IPS-NIHi11 (cell line): ENCODE measurements at places on chromosomes 13 and 19.

GRCh38 chr19:8371011-8371804 lies 7.3 kb downstream of the ANGPTL4 start:
- DNase-seq: no peak

- peak; percentile 38 for DNase-seq
Observed at GRCh38 chr19:29535214-29535831, 9.5 kb downstream of the VSTM2B start.

GRCh38 chr19:6739390-6739882 lies at the start of gene TRIP10:
Gene TRIP10, plus strand, starts transcription at chr19:6739680. Its CDS starts 82 bp downstream, at chr19:6739762.
- DNase-seq: peak; percentile 84

GRCh38 chr19:46927106-46927505 lies 66.3 kb downstream of the ARHGAP35 start:
- no peak for DNase-seq

DNA sequence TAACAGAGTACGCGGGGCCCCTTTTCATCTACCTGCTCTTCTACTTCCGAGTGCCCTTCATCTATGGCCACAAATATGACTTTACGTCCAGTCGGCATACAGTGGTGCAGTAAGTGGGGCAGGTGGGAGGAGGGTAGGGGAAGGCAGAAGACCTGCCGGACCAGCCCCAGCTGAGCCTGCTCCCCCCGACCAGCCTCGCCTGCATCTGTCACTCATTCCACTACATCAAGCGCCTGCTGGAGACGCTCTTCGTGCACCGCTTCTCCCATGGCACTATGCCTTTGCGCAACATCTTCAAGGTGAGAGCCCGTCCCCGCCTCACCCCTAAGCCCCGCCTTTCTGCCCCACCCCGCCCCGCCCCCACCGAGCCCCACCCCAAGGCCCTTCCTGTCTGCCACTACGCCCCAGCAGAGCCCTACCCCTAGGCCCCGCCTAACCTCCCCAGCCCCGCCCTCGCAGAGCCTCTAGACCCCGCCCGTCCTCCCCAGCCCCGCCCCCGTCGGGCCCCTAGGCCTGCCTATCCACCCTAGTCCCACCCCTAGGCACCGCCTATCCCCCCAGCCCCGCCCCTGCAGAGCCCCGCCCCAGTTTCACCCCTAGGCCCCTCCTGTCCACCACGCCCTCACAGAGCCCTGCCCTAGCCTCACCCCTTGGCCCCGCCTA lies 7.7 kb downstream of the NDUFB7 start:
- peak; percentile 93 for DNase-seq

GRCh38 chr13:73943137-73943964 lies 190.9 kb downstream of the KLF12 start:
- no peak for DNase-seq

DNA sequence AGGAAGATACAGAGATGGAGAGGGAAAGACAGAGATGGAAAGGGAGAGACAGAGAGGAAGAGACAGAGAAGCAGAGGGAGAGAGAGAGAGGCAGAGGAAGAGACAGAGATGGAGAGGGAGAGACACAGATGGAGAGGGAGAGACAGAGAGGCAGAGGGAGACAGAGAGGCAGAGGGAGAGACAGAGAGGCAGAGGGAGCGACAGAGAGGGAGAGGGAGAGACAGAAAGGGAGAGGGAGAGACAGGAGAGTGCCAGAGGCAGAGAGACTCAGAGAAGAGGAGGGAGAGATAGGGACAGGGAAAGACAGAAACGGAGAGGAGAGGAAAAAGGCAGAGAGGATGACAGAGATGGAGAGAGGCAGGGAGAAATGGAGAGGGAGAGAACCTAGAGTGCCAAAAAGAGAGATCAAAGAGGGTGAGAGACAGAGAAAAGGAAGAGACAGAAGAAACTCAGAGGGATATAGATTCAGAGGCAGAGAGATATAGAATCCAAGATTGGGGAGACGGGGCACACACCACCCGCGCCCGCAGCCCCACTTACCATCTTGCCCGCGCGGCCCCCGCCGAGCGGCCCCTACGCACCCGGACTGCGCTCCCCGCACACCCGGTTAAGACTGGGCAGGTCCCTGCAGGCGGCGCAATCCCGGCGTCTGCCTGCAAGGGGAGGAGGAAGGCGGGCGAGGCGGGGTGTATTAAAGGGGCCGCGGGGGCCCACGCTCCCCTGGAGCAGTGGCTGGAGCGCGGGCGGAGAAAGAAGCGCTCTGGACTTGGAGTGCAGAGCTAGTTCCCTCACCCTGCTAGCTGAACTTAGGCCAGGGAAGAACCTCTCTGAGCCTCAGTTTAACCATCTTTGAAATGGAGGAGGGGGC lies 10.7 kb downstream of the TM6SF2 start:
- peak; percentile 81 for DNase-seq

DNA sequence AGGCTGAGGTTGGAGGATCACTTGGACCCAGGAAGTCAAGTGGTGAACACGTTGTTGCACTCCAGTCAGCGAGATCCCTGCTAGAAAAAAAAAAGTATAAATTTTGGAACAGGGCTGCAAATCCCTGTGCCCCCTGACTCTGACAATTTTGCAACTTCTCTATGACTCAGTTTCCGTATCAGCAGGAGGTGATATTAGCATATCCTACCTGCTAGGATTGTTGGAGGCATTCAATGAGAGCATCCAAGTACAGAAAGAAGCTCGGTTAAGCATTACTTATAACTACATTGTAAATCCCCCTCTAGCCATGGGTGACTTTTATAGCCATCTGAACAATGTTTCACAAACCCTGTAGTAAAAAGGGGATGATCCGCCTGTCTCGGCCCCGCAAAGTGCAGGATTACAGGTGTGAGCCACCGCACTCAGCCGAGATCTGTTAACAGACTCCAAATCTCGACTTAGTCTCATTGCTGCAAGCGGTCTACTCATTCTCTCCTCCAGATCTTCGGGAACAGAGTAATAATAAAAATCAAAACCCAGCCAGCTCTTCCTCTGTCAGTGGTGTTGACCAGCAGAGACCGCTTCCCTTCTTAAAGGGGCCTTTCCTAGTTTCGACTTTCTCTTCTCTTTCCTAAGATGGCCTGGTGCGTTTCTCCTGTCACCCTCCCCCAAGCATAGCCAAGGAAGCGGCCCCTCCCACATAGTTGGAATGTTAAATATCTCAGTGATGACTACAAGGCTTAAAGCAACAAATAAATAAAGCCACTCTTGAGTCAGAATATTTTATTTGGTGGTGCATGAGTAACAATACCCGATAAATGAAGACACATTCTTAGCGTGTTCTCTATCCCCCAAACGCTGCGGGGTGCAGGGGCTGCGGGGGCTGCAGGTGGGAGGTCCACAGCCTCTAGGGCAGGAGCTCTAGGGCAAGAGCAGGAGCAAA lies 10.3 kb upstream of the BICRA start:
- DNase-seq: peak; percentile 84

DNA sequence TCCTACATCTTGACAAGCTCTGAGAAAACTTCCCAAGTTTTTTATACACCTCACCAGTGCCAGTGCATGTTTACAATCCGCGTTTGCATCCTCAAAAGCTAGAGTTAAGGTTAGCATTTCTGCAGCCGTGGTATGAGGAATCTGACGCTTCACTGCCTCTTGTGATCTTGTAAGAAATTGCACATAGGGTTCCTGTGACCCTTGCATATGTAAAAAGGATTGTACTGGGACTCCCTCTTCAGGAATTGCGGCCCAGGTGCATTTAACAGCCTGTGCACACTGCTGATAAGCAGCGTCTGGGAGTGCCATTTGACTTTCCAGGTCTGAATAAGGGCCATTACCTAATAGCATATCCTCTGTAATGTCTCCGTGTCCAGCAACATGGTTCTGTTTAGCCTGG lies 15.3 kb downstream of the FPR3 start:
- DNase-seq: no peak

DNA sequence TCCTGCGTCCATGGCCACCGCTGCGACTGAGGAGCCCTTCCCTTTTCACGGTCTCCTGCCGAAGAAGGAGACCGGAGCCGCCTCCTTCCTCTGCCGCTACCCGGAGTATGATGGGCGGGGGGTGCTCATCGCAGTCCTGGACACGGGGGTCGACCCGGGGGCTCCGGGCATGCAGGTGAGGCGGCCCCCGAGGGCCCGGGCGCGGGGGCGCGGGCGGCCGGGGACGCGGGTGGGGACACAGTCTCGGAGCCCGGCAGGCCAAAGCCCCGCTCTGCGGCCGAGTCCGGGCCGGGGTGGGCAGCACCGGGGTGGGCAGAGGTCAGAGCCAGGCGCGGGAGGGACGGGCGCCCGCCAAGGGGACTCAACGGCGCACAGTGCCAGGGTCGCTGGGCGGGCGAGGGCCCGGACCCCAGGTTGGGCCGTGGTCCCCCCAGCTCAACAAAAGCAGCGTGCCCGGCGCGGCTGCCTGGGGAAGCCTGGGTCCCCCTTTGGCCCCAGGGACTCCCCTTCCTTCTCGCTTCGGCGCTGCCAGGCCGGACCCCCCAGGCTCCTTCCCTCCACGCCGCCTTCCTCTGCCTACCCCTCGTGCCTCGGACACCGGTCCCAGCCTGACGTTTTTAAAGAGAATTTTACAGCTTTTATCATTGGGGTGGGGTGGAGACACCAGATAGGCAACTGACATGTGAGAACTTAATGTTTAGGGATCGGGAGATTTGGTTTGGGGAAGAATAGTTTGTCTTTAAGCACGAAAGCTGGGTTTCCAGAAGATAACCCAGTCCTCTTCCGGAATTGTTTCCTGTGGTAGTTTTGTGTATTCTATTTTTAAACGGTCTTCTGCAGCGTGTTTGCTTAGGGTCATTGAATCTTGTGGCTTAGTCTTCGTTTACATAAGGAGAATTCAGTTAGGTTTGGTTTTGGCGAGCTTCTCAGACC lies 509 bp downstream of the TPP2 start:
- peak; percentile 13 for DNase-seq

GRCh38 chr19:7970716-7971448 lies 27.4 kb upstream of the TIMM44 start:
- DNase-seq: peak; percentile 84

DNA sequence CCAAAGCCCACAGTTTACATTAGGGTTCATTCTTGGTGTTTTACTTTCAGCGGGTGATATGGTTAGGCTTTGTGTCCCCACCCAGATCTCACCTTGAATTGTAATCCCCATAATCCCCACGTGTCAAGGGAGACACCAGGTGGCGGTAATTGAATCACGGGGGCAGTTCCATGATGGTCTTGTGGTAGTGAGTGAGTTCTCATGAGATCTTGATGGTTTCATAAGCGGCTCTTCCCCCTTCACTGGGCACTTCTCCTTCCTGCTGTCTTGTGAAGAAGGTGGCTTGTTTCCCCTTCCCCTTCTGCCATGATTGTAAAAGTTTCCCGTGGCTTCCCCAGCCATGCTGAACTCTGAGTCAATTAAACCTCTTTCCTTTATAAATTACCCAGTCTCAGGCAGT lies 12.0 kb downstream of the FPR2 start:
- no peak for DNase-seq

- no peak for DNase-seq
Observed at GRCh38 chr13:33352526-33352925, 67.0 kb upstream of the STARD13 start.

GRCh38 chr19:3526507-3527237 lies 12.3 kb upstream of the TEKTIP1 start:
- DNase-seq: no peak

DNA sequence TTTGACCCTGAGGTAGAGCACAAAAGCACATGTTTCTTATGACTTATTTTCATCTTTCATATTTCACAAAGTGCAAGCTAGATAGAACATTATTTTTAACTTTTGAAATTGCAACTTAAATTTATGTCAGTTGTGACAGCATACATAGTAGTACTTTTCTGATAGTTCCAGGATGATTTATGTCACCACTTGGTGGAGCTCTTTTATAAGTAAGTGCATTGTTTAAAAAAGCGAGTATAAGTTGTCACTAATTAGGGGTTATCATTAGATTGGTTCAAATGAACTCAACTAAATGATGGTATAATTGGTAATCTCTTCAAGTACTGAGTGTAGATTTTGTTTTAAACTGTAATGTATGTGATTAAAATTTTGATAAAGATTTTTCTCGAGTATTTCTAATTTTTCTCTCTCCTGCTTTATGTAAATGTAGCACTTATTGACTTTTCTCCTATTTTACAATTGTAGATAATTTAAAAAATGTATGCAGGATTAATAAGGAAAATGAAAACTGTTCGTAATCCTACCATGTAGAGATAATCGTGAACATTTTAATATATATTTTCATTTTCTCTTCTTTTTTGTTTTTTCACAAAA lies 31.1 kb downstream of the RB1 start:
- DNase-seq: no peak

- DNase-seq: no peak
Observed at GRCh38 chr13:32041429-32041828, 9.9 kb downstream of the FRY start.

- DNase-seq: no peak
Observed at GRCh38 chr19:15412832-15413231, 6.0 kb downstream of the AKAP8L start.

DNA sequence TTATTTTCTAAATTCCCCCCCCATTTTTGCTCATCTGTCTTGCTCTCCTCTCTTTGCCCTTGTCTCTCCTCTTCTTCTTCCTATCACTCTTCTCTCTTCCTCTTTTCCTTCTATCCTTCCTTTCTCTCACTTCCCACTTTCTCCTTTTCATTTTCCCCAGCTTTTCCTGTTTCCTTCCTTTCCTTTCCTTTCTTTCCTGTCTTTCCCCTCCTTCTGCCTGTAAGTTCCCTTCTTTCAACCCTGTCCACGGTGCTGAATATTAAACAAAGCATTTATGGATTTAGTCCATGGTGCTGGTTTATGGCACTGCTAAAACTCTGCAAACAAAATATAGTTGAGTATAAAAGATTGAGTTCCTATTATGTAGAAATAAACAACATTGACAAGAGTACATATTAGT lies 27.6 kb downstream of the SCEL start:
- peak; percentile 16 for DNase-seq

DNA sequence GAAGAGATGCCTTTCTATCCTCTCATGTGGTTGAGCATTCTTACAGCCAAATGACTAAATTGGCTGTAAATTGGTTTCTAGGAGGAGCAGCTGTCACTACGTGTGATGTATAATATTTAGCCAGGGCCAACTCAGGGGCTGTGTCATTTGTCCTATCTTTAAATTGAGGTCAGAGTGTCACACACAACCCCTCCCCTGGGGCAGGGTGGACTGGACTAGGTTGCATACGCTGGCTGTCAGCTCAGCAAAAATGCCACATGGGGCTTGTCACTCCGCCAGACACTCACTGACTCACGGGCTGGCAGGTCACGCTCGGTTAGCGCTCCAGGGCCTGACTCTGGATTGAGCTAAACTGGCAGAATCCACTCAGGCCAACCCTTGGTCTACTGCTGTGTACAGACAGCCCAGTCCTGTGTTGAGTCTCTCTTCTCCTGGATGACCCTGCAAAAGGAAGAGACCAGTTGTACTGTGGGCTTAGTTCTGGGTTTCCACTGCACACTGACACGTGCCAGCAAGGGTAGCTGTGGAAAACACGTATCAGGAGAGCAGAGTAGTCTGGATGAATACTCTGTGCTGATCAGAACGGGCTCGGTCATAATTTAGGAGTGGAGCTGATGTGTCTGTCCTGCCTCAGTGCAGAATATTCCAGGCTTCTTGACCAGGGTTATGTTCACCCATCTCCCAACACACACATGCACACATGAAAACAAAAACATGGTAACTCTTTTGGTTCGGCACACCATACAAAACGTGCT lies 29.1 kb downstream of the SHISA2 start:
- peak; percentile 23 for DNase-seq

- DNase-seq: no peak
Observed at GRCh38 chr13:28282451-28282850, 144.1 kb downstream of the PAN3 start.
